ENCODE measurements at places on chromosomes 1 and 21. TPM values are rescaled to one million over a fixed set of nuclear protein-coding genes. Genes with fewer than 3 reads are reported as not detected.

DNA sequence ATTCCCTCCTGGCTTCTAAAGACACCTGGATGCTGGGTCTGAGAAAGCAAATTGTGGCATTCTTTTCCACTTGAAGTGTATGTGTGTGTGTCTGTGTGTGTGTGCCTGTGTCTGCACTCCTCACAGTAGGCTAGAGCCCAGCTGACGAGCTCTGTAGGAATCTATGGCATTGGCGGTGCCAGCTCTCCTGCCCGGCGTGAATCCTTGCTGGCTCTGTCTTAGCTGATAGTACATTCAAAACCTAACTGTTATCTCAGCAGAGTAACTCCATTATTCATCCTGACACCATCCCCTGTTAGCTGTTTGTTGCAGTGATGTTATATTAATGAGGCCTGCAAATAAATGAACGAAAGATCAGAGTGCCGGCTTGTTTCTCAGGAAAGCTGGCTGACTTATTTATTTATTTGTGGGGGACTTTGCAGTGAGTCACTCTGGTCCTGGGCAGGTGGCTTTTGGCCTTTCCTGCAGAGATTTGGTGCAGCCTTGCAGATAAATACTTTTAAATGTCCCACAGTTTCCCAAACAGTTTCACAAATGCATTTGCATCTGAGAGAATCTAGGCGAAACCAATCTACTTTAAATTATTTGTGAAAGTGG, 160.6 kb upstream of the CD34 start:
- no peak overlapping the region for H3K27ac ChIP-seq
- H3K4me3 ChIP-seq: no peak overlapping the region
- H3K36me3 ChIP-seq: peaks cover 38% of the 10 kb centered on the region
- H3K4me1 ChIP-seq: no peaks in the 10 kb centered on the region

Gene ARF1
- 392 TPM for total RNA-seq

DNA sequence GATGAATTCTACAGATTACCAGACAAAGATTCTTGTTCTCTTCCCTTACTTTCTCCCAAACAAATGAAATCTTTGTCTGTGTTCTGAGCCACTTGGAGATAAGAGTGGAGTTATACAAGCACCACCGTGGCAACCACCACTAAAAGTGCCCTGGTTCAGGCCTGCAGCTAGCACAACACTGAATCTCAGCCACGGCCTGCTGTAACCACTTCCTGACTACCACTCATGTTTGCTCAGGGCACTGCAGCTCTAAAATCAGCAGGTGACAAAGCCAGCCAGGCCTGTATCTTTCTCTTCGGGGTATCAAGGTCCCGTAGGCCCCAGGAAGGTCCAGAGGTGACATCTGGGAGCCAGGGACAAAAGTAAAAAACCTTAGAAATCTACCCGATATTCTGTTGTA, 3.2 kb upstream of the OR2T6 start:
- H3K4me3 ChIP-seq: no peak overlapping the region
- no peak for DNase-seq
- no peak overlapping the region for H3K27ac ChIP-seq
- no peaks in the 10 kb centered on the region for H3K36me3 ChIP-seq

Gene DCDC2B
- total RNA-seq: not detected

DNA sequence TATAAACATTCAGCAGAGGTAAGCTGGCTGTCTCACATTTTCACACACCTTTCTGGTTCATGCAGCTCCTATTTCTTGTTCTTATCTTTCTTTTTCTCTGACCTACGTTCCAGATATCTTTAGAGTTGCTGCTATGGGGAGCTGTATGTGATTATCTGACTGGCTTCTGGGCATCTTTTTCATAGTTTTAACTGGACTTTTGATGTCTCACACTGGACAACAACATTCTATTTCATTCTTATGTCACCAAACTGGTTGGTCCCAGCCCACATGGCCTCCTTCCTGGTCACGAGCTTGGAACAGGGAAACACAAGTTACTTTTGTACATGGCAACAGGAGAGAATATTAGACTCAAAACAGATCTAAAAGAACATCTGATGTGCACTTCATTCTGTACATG, 7.7 kb upstream of the CLDN8 start:
- no peaks in the 10 kb centered on the region for H3K27me3 ChIP-seq
- H3K4me3 ChIP-seq: no peak overlapping the region
- DNase-seq: no peak
- no peaks in the 10 kb centered on the region for H3K36me3 ChIP-seq
- H3K4me1 ChIP-seq: no peaks in the 10 kb centered on the region

- no peak for DNase-seq
- no peak overlapping the region for H3K4me3 ChIP-seq
- no peaks in the 10 kb centered on the region for H3K27me3 ChIP-seq
- no peak overlapping the region for H3K27ac ChIP-seq
- H3K36me3 ChIP-seq: no peaks in the 10 kb centered on the region
Observed at GRCh38 chr1:5709461-5709975, 282.7 kb downstream of the NPHP4 start.

Gene TMPRSS15
- total RNA-seq: not detected

DNA sequence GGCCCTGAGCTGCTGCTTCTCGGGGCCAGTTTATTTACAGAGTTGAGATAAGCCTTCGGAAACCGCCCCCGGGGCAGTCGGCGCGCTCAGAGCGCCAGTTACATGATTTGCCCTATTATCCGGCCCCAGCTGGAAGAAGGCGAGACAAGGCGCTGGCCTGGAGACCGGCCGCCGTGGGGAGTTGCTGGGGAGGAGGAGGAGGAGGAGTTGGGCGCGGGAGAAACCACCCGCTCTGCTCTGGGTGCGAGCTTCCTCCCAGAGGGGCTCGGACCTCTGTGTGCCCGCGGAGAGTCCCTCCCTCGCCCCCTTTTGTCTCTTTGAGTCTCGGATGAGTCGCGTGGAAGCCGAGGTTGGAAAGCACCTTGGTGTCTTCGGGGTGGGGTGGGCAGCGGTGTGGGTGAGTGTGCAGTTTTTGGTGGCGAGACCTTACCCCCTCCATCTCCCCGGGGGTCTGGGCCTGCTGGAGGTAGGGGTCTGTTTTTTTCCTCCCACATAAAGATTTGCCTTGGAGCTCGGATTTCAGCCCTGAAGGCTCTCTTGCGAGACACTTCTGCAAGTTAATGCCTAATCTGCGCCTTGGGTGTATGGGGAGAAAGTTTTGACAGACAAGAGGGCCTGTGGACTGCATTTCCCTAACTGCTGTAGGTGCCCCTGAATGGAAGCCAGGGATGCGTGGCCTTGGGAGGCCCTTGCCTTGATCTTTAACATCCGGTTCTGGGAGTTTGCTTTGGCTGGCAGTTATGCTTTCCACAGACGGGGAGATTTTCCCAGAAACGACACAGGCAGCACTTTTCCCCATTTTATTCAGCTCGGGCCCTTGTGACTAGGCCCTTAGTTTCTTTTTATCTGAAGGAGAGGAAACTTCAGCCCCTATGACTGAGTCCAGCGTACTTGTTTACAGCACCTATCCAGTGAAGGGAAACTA, 80.0 kb downstream of the NDUFS5 start:
- peaks cover 84% of the 10 kb centered on the region for H3K4me1 ChIP-seq
- no peaks in the 10 kb centered on the region for H3K27me3 ChIP-seq
- peak overlapping the region; percentile 93 for H3K4me3 ChIP-seq
- peak overlapping the region; percentile 97 for H3K27ac ChIP-seq
- H3K36me3 ChIP-seq: no peaks in the 10 kb centered on the region
- no peak for DNase-seq

Gene SELE
- total RNA-seq: 1.4 TPM

GRCh38 chr1:11854519-11854918, 4.2 kb downstream of the NPPB start:
- H3K27me3 ChIP-seq: peaks cover 56% of the 10 kb centered on the region
- no peak overlapping the region for H3K4me3 ChIP-seq
- no peak overlapping the region for H3K27ac ChIP-seq

Gene WASF2
- total RNA-seq: 121 TPM

Gene POU3F1
- 0.29 TPM for total RNA-seq

Gene CLDN17
- not detected for total RNA-seq

GRCh38 chr1:201127755-201128455, 921 bp upstream of the ASCL5 start:
- DNase-seq: no peak
- H3K27ac ChIP-seq: no peak overlapping the region
- H3K36me3 ChIP-seq: no peaks in the 10 kb centered on the region
- no peak overlapping the region for H3K4me3 ChIP-seq
- H3K27me3 ChIP-seq: no peaks in the 10 kb centered on the region
- H3K4me1 ChIP-seq: peaks cover 11% of the 10 kb centered on the region

Gene COL8A2
- total RNA-seq: 26.6 TPM

DNA sequence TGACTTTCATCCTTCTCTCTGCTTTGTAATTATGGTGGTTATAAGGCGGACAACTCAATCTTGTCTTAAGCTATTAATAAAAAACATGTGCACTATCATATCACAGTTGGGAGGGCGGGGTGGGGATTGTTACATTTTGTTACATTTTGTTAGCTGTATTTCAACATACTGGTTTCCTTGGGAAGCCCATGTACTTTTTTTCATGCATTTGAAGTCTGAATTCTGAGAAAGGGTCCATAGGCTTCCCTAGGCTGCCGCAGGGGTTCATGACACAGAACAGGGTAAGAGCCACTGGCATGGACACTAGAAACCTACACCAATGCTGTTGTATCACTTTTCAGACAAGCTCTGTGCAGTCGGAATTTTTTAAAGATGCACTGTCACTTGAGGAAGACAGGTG, 178.8 kb downstream of the ETS2 start:
- H3K27ac ChIP-seq: peak overlapping the region; percentile 48
- no peaks in the 10 kb centered on the region for H3K36me3 ChIP-seq
- no peaks in the 10 kb centered on the region for H3K27me3 ChIP-seq
- no peak for DNase-seq

- H3K36me3 ChIP-seq: no peaks in the 10 kb centered on the region
- H3K27ac ChIP-seq: peak overlapping the region; percentile 33
- no peak overlapping the region for H3K4me3 ChIP-seq
- DNase-seq: peak; percentile 94
- H3K27me3 ChIP-seq: no peaks in the 10 kb centered on the region
- peaks cover 53% of the 10 kb centered on the region for H3K4me1 ChIP-seq
Observed at GRCh38 chr1:3174487-3175247, 105.7 kb downstream of the PRDM16 start.

Gene G0S2
- total RNA-seq: 28.5 TPM

Gene SLFNL1
- total RNA-seq: 0.42 TPM

- no peaks in the 10 kb centered on the region for H3K27me3 ChIP-seq
- no peak for DNase-seq
- H3K27ac ChIP-seq: no peak overlapping the region
- no peak overlapping the region for H3K4me3 ChIP-seq
Observed at GRCh38 chr21:44497703-44498126, 42.3 kb downstream of the KRTAP10-1 start.

Gene TDRD5
- total RNA-seq: not detected

Gene WNT3A
- not detected for total RNA-seq

DNA sequence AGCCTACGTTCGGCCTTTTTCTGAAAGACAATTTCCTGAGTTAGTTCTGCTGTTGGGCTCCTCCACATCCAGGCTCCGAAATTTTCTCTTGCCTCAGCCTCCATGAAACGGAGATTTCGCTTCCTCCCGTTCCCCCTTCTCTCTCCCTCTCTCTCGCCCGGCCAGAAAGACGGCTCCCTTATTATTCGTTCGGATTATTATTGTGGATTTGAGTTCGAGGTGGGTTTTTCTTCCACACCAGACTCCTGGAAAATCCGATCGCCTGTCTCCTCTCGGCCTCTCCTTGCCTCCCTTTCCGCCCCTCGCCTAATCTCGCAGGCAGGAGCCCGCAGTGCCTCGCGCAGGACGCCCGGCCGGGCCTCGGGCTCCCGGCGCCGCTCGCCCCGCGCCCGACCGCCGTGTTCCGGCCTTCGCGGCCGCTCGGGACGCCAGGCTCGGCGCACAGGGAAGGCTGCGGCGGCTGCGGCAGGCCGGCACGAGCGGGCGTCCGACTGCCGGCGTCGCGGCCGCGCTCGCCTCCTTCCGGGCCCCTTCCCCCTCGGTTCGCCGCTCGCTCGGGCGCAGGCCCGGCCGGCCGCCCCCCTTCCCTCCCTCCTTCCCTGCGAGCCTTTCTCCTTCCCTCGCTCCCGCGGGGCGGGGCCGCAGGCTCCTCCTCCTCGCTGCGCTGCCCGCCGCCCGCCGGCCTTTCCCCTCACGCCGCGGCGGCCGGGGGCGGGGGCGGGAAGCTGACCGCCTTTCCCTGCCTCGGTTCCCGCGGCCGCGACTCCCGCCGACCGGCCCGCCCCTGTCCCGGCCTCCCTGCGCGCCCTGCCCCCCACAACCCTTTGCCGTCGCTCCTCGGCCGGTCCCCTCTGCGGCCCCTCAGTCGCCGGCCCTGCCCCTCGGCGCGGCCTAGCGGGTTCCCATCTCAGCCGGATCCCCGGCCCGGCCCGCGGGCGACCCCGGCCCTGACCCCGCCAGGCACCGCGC, at the start of gene ARHGEF11:
TSS of gene ARHGEF11 (minus strand) at position 493 of the 969 bp plus-strand sequence. CDS start 1,412 bp downstream, outside the sequence.
- no peaks in the 10 kb centered on the region for H3K27me3 ChIP-seq
- H3K36me3 ChIP-seq: no peaks in the 10 kb centered on the region
- H3K4me3 ChIP-seq: peak within 1 kb of the TSS; percentile 90
- DNase-seq: peak; percentile 96
- peaks cover 53% of the 10 kb centered on the region for H3K4me1 ChIP-seq
- H3K27ac ChIP-seq: peak within 1 kb of the TSS; percentile 90

Gene CASQ2
- 110 TPM for total RNA-seq

Gene HSD3B1
- total RNA-seq: not detected

Gene PLA2G2D
- not detected for total RNA-seq

- no peaks in the 10 kb centered on the region for H3K27me3 ChIP-seq
- H3K4me3 ChIP-seq: no peak overlapping the region
- H3K4me1 ChIP-seq: no peaks in the 10 kb centered on the region
Observed at GRCh38 chr1:114108751-114109255, 44.9 kb downstream of the SYT6 start.

- H3K4me3 ChIP-seq: no peak overlapping the region
- no peaks in the 10 kb centered on the region for H3K36me3 ChIP-seq
- DNase-seq: no peak
Observed at GRCh38 chr21:28136656-28137255, 855.9 kb downstream of the LTN1 start.

Gene SPATA45
- total RNA-seq: not detected

GRCh38 chr1:44029260-44029910, 1.9 kb downstream of the SLC6A9 start:
- H3K4me3 ChIP-seq: peak overlapping the region; percentile 67
- H3K27ac ChIP-seq: peak overlapping the region; percentile 89
- H3K27me3 ChIP-seq: no peaks in the 10 kb centered on the region
- peaks cover 6% of the 10 kb centered on the region for H3K4me1 ChIP-seq
- DNase-seq: no peak
- H3K36me3 ChIP-seq: peaks cover 5% of the 10 kb centered on the region

DNA sequence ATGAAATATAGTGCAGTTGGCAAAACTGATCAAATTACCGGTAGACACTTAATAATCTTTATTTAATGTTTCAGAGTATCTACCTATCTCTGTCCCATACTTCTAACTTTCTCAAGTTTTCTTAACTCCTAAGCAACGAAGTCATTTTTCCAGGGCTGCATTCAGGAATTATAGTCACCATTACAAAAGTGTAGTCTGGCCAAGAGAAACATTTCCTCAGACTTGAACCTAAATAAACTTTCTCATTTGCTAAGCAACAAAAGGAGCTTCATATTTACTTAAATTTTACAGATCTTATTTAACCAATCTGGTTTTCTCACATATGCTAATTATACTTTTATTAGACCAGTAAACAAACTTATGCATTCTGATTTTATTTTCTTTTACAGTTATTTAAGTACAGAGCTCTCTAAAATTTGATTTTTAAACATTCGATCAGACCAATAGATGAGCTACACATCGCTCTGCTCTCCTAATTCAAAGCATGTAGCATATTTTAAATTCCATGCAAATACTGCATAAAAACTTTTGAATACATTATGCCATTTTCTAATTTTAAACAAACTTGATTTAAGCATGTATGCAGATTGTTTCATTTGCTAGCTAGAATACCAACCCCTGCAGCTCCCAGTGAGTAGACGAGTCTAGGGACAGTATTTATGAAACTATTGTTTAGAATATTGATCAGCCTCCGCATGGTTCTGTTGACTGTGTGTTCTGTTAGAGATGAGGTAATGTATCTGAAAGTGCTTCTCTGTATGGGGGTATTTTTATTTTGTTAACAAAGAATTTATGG, 201.4 kb downstream of the CHRM3 start:
- no peak overlapping the region for H3K4me3 ChIP-seq
- peaks cover 57% of the 10 kb centered on the region for H3K4me1 ChIP-seq
- no peaks in the 10 kb centered on the region for H3K36me3 ChIP-seq
- no peak for DNase-seq
